Panc1 (cell line): ENCODE measurements at places on chromosomes 5 and 9.

DNA sequence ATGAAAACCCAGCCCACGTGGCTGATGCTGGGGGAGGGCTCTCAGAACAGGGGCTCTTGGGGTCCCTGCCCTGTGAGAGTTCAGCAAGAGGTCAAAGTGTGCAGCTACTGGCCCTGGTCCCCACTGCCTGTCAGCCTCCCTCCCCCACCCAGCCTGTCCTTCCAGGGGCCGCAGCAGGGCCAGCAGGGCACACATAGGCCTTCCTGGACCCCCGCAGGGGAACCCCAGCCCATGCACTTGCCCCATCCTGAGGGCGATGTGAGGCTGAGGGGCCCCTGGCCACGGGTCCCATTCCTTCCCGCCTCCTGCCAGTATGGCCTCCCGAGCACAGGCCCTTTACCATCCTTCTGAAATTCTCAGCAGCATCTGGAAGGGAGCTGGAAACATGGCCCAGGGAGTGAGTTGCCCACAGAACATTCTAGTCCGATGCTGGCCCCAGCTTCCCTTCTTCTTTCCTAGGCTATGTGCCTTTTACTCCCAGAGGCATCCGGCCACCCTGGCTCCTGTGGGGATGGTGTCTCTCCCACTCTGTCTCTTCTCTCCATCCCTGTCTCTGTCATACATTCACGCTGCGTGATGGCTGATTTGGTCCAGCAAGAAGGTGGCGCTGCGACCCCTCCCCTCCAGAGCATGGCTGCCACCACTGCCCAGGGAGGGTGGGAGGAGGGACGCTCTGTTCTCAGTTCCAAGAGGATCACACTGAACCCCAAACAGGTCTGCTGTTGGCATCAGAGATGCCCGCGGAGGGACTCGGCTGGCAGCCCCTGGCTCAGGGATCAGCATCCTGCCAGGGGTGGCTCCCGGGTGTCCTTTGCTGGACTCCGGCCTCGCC is 19.6 kb downstream of the MRPL36 start:
- H3K36me3 ChIP-seq, result no peaks in the 10 kb centered on the region
- DNase-seq, result no peak

- no peak overlapping the region for H3K27ac ChIP-seq
- no peaks in the 10 kb centered on the region for H3K27me3 ChIP-seq
- H3K4me1 ChIP-seq, result no peaks in the 10 kb centered on the region
- no peak overlapping the region for H3K4me3 ChIP-seq
Observed at GRCh38 chr9:4442806-4443205, 47.5 kb upstream of the SLC1A1 start.

DNA sequence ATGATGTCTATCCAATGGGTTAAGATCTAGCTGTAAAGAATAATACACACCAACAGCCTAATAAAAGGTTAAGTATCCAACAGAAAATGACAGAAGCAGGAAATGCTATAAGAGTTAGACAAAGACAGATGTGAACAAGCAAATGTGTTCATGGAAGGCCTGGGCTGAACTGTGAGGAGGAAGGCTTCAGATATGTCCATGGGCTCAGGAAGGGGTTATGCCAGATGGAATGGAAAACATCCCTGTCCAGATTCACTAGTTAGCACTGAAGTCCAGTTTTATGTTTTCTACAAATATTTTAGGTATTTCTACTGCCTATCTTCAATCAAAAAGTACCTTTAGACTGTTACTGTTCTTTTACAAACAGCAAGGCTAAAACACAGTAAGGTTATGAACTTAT is 27.1 kb downstream of the ERAP1 start:
- peaks cover 14% of the 10 kb centered on the region for H3K4me1 ChIP-seq
- peaks cover 7% of the 10 kb centered on the region for H3K36me3 ChIP-seq
- no peak overlapping the region for H3K4me3 ChIP-seq
- no peaks in the 10 kb centered on the region for H3K27me3 ChIP-seq
- H3K27ac ChIP-seq, result 0 out of 2 replicates have a peak overlapping the region, but pooled peaks have one; percentile 40

- DNase-seq, result no peak
- no peaks in the 10 kb centered on the region for H3K27me3 ChIP-seq
- no peak overlapping the region for H3K4me3 ChIP-seq
- no peaks in the 10 kb centered on the region for H3K36me3 ChIP-seq
- H3K27ac ChIP-seq, result no peak overlapping the region
- H3K4me1 ChIP-seq, result no peaks in the 10 kb centered on the region
Observed at GRCh38 chr9:116361547-116361946, 208.0 kb downstream of the PAPPA start.

- no peak for DNase-seq
- H3K4me3 ChIP-seq, result no peak overlapping the region
- no peaks in the 10 kb centered on the region for H3K4me1 ChIP-seq
- no peak overlapping the region for H3K27ac ChIP-seq
- H3K36me3 ChIP-seq, result no peaks in the 10 kb centered on the region
Observed at GRCh38 chr5:68436686-68437520, 221.3 kb downstream of the PIK3R1 start.

DNA sequence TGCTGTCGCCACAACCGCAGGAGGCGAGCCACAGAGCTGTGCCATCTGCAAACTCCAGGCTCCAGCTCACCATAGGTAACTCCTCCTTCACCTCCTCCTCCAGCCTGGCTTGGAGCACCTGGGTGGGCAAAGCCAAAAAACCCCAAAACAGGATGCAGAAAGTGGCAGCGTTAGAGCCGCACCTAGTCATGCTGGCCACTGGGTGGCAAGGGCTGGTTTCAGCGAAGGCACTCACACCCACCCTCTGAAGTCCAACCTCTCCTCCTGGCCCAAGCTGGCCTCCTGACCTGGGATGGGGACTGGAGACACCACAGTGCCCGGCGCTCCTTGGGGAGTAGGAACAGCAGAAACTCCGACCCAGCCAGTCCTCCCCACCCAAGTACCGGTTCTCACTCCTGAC is 28.7 kb upstream of the ZNF354B start:
- no peaks in the 10 kb centered on the region for H3K4me1 ChIP-seq
- H3K27me3 ChIP-seq, result no peaks in the 10 kb centered on the region
